ENCODE measurements at places on chromosomes 3 and 15.

DNA sequence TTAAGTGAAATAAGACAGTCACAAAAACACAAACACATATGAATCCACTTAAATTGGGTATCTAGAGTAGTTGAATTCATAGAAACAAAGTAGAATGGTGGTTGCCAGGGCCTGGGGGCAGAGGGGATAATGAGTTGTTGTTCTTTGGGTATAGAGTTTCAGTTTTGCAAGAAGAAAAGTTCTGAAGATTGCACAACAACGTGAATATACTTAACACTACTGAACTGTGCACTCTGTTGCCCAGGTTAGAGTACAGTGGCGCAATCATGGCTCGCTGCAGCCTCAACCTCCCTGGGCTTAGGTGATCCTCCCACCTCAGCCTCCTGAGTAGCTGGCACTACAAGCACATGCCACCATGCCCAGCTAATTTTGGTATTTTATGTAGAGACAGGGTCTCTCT is 14.9 kb downstream of the GRAMD2A start:
- no peak for DNase-seq

- DNase-seq = no peak
These were observed 165.2 kb upstream of the PDZRN3 start for GRCh38 chr3:73789825-73790444.

DNA sequence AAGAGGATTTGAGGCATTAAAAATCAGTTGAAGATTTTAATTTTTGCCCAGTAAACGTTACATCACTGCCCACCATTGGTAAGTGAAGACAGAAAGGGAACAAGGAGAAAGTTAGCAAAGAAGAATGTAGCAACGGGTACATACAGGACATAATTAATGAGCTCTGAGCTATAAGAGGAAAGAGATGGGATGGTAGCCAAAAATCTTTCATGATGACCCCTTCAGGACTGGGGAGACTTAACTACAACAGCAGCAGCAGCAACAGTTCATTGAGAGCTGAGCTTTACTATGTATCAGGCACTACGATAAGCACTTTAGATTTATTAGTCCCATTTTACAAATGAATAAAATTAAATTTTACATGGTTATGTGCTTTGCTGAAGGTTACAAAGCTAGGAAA is 18.4 kb downstream of the EMC4 start:
- no peak for DNase-seq

DNA sequence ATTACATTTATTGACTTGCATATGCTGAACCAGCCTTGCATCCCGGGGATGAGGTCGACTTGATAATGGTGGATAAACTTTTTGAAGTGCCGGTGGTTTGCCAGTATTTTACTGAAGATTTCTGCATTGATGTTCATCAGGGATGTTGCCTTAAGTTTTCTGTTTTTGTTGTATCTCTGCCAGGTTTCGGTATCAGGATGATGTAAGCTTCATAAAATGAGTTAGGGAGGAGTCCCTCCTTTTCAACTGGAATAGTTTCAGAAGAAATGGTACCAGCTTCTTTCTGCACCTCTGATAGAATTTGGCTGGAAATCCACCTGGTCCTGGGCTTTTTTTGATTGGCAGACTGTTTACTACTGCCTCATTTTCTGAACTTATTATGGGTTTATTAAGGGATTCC is 250.8 kb downstream of the TBC1D5 start:
- no peak for DNase-seq

- DNase-seq = no peak
These were observed 370.3 kb upstream of the TPM1 start for GRCh38 chr15:62672268-62672667.

- DNase-seq = no peak
These were observed 10.0 kb upstream of the SMCO1 start for GRCh38 chr3:196525141-196525540.

All from GM12864 (cell line).